Epithelial cell of alveolus of lung (primary cell): ENCODE measurements at places on chromosomes 12 and 14. TPM values are rescaled to one million over a fixed set of nuclear protein-coding genes. Genes with fewer than 3 reads are reported as not detected.

SLC41A2 gene
- total RNA-seq, result 4.7 and 17.5 TPM in 2 replicates

MSI1 gene
- 0.16 and 0.78 TPM in 2 replicates for total RNA-seq

TPPP2 gene
- not detected in 2 replicates for total RNA-seq

ACOT4 gene
- 0.88 and 1.7 TPM in 2 replicates for total RNA-seq

PAX9 gene
- total RNA-seq, result not detected in 2 replicates

NRIP2 gene
- total RNA-seq, result 1.0 TPM in 1 of 2 replicates, not detected in the other

DNAH10 gene
- 0.32 and 0.52 TPM in 2 replicates for total RNA-seq

SPIC gene
- not detected in 2 replicates for total RNA-seq

CAPZA3 gene
- not detected in 2 replicates for total RNA-seq

ISCU gene
- total RNA-seq, result 72.3 and 92.7 TPM in 2 replicates

GPRC5D gene
- not detected in 2 replicates for total RNA-seq

NOVA1 gene
- total RNA-seq, result 1.7 and 6.1 TPM in 2 replicates

KRT74 gene
- total RNA-seq, result not detected in 2 replicates

MYO1H gene
- total RNA-seq, result not detected in 2 replicates

TTC6 gene
- 0.13 TPM in 1 of 2 replicates, not detected in the other for total RNA-seq

PITPNM2 gene
- total RNA-seq, result 2.5 and 13.9 TPM in 2 replicates

ADAMTS20 gene
- 0.24 TPM in 1 of 2 replicates, not detected in the other for total RNA-seq

BBOF1 gene
- total RNA-seq, result 5.7 and 8.4 TPM in 2 replicates

MAP1LC3B2 gene
- 0.26 and 0.32 TPM in 2 replicates for total RNA-seq

LRP1 gene
- 129 and 234 TPM in 2 replicates for total RNA-seq

TMEM263 gene
- 62.4 and 98.0 TPM in 2 replicates for total RNA-seq

TRPV4 gene
- 1.2 and 8.7 TPM in 2 replicates for total RNA-seq

SERPINA6 gene
- 0.13 TPM in 1 of 2 replicates, not detected in the other for total RNA-seq

B4GALNT3 gene
- 0.91 TPM in 1 of 2 replicates, not detected in the other for total RNA-seq

TRHDE gene
- total RNA-seq, result 16.8 and 20.8 TPM in 2 replicates

BLTP3B gene
- 16.3 and 19.1 TPM in 2 replicates for total RNA-seq

ATP5MC2 gene
- 424 and 621 TPM in 2 replicates for total RNA-seq

FAIM2 gene
- total RNA-seq, result 3.5 and 15.8 TPM in 2 replicates

RASSF9 gene
- 0.08 and 1.0 TPM in 2 replicates for total RNA-seq

OR4M1 gene
- total RNA-seq, result not detected in 2 replicates

LRTM2 gene
- total RNA-seq, result not detected in 2 replicates
